Suprapubic skin (tissue), 4 donors: ENCODE measurements at places on chromosomes 4 and X. TPM values are rescaled to one million over a fixed set of nuclear protein-coding genes. Genes with fewer than 3 reads are reported as not detected.

The MID1 gene
- 5.2 TPM for total RNA-seq

The BEX4 gene
- 19.9 TPM for total RNA-seq

The DCAF8L2 gene
- not detected for total RNA-seq

The TMEM271 gene
- total RNA-seq, result 0.40 TPM

The AMBN gene
- total RNA-seq, result 0.42 TPM
